Skin of body (tissue), 3 donors: ENCODE measurements at places on chromosomes 16 and 17. TPM values are rescaled to one million over a fixed set of nuclear protein-coding genes. Genes with fewer than 3 reads are reported as not detected.

The OR1A1 gene
- total RNA-seq = not detected

DNA sequence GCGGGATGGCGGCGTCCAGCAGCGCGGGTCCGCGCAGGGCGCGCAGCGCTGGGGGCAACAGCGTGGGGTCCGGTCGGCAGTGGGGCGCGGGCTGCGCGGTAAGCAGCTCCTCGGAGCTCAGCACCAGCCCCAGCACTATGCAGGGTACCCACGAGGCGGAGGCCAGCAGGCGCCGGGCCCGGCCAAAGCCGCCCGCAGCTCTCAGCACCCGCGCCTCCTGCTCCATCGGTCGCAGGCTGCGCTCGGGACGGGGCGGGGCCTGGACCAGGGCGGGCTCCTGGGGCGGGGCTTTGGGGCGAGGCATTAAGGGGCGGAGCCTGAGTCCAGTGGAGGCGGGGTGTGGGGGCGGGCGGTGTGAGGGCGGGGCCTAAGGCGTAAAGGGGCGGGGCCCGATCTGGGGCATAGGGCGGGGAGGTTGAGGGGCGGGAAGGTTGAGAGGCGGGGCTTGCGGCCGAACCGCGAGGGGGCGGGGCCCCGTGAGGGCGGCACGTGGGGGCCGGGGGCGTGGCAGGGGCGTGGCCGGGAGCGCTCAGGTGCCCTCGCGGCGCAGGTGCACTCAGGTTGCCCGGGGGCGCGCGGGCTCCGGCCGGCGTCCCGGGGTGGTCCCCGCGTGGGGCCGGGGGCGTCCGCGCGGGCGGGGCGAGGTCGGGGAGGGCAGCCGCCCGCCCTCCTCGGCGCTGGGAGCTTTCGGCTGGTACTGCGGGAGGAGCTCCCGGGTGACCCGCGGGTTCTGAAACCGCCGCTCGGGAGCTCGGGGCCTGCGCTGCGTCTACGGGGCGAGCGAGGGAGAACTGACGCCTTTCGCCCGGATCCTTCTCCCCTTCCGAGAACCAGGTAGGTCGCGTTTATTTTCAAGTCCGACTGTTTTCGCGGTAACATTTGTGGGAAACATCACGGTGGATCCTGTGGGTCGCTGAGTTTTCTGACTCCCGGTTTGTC, 1.4 kb upstream of the SLC22A31 start:
- DNase-seq = no peak

GRCh38 chr17:1123921-1124715, 55.7 kb downstream of the ABR start:
- no peak for DNase-seq

The SLC6A2 gene
- total RNA-seq = 4.1 TPM

- DNase-seq = no peak
These were observed 5.7 kb upstream of the TOX3 start for GRCh38 chr16:52552643-52553042.

DNA sequence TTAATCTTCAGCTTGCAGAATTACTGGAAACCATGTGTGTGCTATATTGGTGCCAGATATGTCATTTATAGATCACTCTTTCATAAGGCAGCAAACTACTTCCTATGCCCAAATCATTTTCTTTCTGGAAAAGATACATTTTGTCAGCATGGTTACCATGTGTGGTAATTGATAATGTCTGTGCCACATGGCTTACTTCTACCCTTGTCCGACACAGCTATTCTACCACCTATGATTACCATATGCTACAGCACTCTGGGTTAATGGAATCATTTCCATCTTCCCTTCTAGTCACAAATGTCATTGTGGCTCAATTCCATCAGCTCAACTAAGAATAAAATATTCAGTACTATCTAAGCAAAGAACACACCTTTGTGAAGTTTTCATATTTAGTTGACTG, 8.0 kb upstream of the PPM1E start:
- DNase-seq = no peak

- DNase-seq = no peak
These were observed 44.4 kb upstream of the MRTFB start for GRCh38 chr16:14026572-14027285.

DNA sequence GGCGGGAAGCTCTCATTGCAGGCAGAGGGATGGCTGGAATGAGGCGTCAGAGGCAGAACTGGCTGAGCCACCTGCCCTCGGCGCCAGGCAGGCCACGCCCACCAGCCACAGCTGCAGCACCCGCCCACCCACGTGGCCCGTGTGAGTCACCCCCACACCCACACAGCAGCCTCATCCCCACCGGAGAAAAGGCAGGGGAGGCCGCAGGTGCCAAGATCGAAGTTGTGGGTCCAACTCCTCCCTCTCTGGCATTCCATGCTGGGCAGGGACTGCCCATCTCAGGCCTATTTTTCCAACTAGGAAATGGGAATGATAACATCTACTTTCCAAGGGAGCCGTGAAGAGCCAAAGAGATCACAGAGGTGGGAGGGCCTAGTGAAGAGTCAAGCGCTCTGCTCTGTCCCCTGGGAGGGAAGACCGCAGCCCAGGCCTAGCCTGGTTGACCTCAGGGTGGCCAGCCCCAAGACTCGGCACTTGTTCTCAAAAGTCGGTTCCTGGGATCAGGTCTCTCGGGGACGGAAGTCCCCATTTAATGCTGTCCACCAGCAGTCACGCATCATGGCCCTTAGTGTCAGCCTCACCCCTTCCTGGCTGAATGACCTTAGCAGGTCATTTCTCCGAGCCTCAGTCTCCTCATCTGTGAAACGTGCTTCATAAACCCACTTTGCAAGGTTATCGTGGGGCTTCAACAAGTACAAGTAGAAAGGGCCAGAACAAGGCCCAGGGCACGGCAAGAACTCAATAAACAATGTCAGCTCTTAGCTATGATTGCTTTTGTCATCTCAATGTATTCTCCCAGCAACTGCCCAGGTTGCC, at the start of gene TRPV3:
TSS of gene TRPV3 (minus strand) at position 45 of the 816 bp plus-strand sequence. CDS start 2,962 bp downstream, outside the sequence.
- DNase-seq = no peak

DNA sequence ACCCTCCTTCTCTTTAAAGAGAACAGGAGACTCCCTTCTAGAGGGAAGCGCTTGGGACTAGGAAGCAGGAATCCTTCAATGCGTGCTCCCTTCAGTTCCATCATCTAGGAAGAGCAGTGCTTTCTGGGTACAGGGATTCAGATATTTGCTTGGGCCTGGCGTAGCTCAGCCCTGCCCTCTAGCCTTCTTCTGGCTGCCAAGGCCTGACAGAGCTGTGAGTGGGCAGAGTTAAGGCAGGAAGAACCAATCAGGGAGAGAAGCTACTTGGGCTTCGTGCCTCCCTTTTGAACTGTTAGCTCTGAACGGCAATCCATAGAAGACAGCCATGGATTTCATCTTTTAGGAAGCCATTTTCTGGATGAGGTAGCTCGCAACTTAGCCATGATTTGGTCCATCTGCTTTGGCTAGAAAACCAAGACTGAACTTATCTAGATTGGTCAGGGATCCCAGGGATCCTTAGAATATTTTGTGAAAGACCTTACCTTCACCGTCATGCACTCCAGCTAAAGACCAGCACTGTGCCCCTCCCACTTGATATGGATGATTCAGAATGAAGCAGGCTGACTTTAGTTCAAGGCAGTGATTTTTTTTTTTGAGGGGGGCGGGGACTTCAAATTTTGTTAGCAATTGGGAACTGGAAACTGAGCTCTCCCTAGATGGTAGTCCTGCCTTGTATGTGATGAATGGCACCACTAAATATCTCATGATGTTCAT, 2.5 kb upstream of the CORO6 start:
- no peak for DNase-seq

The MYH2 gene
- 79.7 TPM for total RNA-seq

- no peak for DNase-seq
These were observed 27.4 kb upstream of the NAGLU start for GRCh38 chr17:42508426-42509165.

GRCh38 chr17:550041-550398, 164.6 kb downstream of the VPS53 start:
- DNase-seq = no peak

GRCh38 chr16:50709061-50709684, 15.8 kb downstream of the NOD2 start:
- DNase-seq = no peak
